ENCODE measurements at places on chromosomes 16 and 17. TPM values are rescaled to one million over a fixed set of nuclear protein-coding genes. Genes with fewer than 3 reads are reported as not detected.

KATNB1 gene
- 27.6 TPM for total RNA-seq

PRR29 gene
- total RNA-seq, result 1.3 TPM

ARL4D gene
- 13.8 TPM for total RNA-seq

ZG16 gene
- not detected for total RNA-seq

RAPGEFL1 gene
- total RNA-seq, result 48.0 TPM

TOP3A gene
- 30.2 TPM for total RNA-seq

TGFB1I1 gene
- 57.7 TPM for total RNA-seq

OR4D1 gene
- total RNA-seq, result not detected

ZBTB4 gene
- 22.9 TPM for total RNA-seq

RCVRN gene
- not detected for total RNA-seq

GSDMA gene
- not detected for total RNA-seq

CD79B gene
- total RNA-seq, result 7.7 TPM

Measured in tongue (tissue), 3 donors.